ENCODE measurements at places on chromosomes 6 and 20. TPM values are rescaled to one million over a fixed set of nuclear protein-coding genes. Genes with fewer than 3 reads are reported as not detected.

Gene HLA-DRB1
- 12.5 TPM for total RNA-seq

Gene IGF2R
- 107 TPM for total RNA-seq

Gene PLN
- not detected for total RNA-seq

Gene DACT2
- total RNA-seq, result 44.0 TPM

Gene DEFB132
- total RNA-seq, result not detected

Gene EYA4
- 0.26 TPM for total RNA-seq

Gene BRD2
- 233 TPM for total RNA-seq

Gene CRISP2
- total RNA-seq, result 0.34 TPM

Gene HLA-DQA1
- total RNA-seq, result not detected

Gene SLC35F1
- 12.8 TPM for total RNA-seq

Gene EEF1A2
- 19.5 TPM for total RNA-seq

Gene DEFB129
- total RNA-seq, result not detected

Gene LY6G6C
- 0.29 TPM for total RNA-seq

Gene LIME1
- total RNA-seq, result 7.8 TPM

Gene EPHA7
- 3.3 TPM for total RNA-seq

DNA sequence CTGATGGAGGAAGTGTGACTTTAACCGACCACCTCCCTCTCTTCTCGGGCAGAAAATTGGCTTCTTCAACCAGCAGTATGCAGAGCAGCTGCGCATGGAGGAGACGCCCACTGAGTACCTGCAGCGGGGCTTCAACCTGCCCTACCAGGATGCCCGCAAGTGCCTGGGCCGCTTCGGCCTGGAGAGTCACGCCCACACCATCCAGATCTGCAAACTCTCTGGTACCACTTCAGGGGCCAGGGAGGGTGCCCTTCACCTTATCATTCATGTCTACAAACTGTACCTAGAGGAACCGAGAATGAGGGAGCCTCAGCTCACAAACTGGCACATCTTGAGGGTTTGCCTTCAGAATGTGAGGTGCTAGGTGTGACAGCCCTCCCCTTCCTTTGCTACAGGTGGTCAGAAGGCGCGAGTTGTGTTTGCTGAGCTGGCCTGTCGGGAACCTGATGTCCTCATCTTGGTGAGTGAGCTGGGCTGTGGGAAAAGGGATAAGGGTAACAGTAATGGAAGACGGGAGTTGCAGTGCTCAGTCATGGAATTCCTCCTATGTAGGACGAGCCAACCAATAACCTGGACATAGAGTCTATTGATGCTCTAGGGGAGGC is 18.6 kb downstream of the ABCF1 start:
- DNase-seq, result no peak

- DNase-seq, result peak; percentile 87
Measured at GRCh38 chr6:56954403-56955170, at the start of gene BEND6. BEND6 (plus strand) TSS chr6:56955107; CDS start chr6:56981811, 26,704 bp downstream.

DNA sequence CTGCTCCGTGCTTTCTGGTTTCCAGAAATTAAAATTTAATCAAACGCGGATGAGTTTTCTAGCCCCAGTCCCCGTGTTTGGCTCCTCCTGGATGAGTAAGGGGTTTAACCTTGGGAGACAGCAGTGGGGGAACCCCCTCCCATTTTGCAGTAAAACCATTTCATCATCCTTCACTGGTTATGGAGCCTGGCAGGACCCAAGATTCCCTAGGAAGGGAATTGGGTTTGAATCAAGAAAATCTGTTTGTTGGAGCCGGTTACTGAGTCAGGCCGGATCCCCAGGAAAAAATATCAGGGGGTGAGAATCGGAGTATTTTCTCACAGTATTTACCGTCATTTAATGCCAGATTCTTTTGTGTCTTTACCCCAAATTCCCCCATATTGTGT is 754 bp downstream of the YWHAB start:
- no peak for DNase-seq

DNA sequence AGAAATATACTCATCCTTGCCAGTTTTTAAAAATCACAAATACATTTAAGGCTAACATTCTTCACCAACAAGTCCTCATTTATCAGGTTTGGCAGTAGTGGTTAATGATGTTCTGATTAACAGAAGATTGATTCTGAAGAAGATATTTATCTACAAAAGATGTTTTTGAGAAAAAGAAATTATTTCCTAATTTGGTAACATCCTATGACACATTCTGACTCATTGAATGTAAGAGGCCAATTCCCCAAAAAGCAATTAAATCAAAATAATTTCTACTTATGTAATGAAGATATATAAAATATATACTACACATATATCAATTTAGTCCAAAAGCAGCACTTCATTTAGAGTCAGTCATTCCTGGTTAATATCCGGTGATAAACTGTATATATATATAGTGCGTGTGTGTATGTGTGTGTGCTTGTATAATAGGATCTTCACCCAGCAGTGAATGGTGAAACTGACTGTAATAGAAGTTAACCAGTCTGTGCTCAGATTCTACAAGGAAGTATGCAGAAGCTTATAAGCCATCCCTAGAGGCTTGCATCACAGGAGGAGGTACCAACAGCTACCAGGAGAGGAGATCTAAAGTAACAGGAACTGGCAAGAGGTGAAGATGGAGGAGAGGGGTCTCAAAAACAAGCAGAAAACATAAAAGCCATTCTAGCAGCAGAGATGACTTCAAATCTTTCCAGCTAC is 82.9 kb upstream of the MARCKS start:
- no peak for DNase-seq

- no peak for DNase-seq
Measured at GRCh38 chr6:119526561-119527230, 177.1 kb upstream of the MAN1A1 start.

- no peak for DNase-seq
Measured at GRCh38 chr20:45325371-45325770, 17.3 kb upstream of the MATN4 start.

- peak; percentile 46 for DNase-seq
Measured at GRCh38 chr20:50029697-50030461, 47.1 kb downstream of the SNAI1 start.

- DNase-seq, result peak; percentile 50
Measured at GRCh38 chr6:7147051-7147671, 39.4 kb downstream of the RREB1 start.

GRCh38 chr6:100504786-100505737 is 40.3 kb upstream of the SIM1 start:
- peak; percentile 55 for DNase-seq

- no peak for DNase-seq
Measured at GRCh38 chr6:40338306-40338705, 248.9 kb downstream of the LRFN2 start.

DNA sequence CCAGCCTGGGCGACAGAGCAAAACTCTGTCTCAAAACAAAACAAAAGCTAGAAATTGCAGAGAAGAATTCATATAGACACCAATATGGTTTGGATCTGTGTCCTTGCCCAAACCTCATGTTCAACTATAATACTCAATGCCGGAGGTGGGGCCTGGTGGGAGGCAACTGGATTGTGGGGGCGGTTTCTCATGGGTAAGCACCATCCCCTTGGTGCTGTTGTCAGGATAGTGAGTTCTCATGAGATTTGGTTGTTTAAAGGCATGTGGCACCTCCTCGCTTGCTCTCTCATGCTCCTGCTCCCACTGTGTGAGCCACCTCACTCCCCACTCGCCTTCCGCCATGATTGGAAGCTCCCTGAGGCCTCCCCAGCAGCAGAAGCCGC is 15.2 kb downstream of the NINL start:
- no peak for DNase-seq

- DNase-seq, result no peak
Measured at GRCh38 chr6:154448448-154449096, 61.9 kb downstream of the CNKSR3 start.

- DNase-seq, result no peak
Measured at GRCh38 chr6:152909241-152909640, 73.6 kb downstream of the FBXO5 start.

DNA sequence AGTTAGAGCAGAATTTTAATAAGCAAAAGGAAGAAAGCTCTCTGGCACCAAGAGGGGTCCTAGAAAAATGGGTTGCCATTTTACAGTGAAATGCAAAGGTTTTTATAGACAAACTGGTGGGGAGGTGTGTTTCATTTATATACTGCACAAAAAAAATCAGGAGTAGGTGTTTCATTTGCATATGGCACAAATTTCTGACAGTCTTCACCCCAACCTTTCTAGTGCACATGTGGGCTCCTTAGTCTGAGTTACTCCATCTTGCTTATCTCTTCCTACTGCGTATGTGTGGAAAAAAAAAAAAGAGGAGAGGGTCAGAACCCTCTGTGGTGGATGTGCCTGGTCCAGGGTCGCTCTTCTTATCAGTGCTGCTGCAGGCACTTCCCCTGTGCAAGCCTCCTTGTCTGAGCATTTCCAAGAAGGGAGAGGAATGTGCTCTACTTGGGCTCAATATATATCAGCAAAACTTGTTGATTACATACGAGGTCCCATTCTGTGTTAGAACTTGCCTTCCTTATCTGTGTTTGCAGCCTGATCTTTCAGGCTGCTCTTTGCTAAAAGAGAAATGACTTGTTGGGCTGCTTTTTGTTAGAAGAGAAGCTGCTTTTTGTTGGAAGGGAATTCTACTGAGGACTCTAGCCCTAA is 59.0 kb upstream of the MRAP2 start:
- no peak for DNase-seq

- peak; percentile 94 for DNase-seq
Measured at GRCh38 chr6:27668442-27669294, 195.8 kb upstream of the ZNF184 start.

- peak; percentile 13 for DNase-seq
Measured at GRCh38 chr20:44011251-44011940, 96.7 kb downstream of the TOX2 start.

DNA sequence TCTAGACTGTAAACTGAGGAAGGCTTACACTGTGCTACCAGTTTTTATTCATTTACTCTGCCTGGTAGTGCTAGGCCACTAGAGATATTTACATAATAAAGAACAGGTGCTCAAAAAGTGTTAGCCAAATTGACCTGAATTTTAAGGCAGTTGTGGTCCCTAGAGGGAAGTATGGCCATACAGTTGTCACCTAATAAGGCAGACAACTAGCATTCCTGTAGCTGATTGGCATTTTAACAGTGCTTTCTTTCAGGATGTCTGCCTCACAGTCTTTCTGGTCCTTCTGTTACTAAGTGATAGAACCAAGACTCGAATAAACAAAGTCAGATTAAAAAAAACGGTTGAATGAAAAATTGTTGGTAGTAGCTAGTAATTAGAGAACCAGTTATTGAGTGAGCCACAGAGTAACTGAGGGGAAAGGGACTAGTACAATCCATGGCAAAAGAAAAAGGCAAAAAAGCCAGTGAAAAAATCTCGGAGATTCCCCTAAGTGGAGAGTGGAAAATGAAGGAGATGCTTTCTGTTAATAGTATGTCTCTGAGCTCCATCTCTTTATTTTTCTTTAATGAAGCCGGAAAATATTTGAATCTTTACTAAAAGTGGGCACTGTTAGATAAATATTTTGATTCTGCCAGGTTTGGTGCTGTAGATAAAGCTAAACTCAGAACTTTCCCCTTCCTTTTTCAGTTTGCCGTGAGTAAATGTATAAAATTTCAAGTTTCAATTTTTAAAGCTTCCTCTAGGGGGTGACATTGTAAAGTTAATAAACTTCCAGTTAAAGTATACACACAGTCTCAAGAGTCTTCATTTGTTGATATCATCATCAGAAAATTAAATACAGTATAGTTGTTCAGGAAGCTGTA is 9.1 kb downstream of the VTA1 start:
- DNase-seq, result peak; percentile 45

- DNase-seq, result no peak
Measured at GRCh38 chr20:12255461-12255970, 337.8 kb downstream of the BTBD3 start.

DNA sequence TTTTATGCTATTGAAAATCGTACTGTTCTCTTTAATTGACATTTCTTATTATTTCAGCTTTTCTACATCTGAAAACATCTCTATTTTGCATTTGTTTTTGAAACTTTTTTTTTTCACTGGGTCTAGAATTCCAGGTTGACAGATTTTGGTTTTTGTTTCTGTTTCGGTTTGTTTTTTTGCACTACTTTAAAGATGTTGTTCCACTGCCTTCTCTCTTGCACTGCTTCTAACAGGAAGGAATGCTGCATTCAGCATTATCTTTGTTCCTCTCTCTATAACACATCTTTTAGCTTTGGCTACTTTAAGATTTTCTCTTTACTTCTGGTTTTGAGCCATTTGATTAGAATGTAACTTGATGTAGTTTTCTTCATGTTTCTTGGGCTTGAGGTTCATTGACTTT is 20.1 kb upstream of the SLC17A1 start:
- no peak for DNase-seq

DNA sequence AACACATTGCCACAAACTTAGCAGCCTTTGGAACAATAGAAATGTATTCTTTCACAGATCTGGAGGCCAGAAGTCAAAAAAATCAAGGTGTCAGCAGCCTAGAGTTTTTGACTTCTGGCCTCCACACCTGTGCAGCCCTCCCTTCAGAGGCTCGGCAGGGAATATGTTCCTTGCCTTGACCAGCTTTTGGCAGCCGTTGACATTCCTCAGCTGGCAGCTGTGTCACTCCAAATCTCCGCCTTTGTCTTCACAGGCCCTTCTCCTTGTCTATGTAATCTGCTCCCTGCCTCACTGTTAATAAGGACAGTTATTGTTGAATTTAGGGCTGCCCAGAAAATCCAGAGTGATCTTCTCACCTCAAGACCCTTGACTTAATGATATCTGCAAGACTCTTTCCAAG is 17.2 kb upstream of the AHI1 start:
- DNase-seq, result peak; percentile 59

- DNase-seq, result no peak
Measured at GRCh38 chr20:14859627-14860026, 522.2 kb upstream of the FLRT3 start.

- peak; percentile 65 for DNase-seq
Measured at GRCh38 chr6:144582939-144583613, 297.9 kb downstream of the UTRN start.

GRCh38 chr6:150690681-150691080 is 91.0 kb downstream of the PLEKHG1 start:
- no peak for DNase-seq

DNA sequence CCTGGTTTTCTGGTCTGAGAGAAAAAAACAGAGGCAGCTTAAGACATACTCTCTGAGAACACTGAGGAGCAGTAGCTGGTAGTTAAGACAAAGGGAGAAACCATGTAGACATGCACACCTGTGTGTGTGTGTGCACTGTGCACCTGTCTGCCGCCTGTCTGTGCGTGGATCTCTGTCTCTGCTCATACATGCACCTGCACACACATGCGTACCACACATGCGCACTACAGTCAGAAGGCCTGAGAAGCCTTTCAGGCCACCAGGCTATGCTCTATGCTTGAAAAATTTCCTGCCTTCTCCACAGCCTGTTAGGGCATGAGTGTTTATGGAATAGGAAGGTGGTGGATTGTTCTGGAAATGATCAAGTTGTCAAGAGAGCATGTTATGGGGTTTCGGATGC is 103.5 kb downstream of the CDH4 start:
- no peak for DNase-seq

DNA sequence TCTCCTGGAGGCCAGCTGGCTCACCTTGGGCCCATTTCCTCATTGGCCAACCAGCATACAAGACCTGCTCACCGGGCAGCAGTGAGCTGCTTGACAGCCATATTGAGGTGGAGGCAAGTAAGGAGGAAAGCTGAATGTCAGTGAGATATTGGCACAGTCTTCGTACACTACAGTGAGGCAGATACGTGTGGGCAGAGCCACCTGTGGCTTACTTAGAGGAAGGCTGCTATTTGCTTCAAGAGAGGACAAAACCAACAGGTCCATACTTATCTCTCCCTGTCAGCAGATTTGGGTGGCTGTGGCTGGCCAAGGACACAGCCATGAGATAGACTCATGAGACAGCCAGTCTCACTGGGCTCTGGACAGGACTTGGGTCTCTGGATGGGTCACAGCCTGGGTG is 15.1 kb upstream of the MCM3 start:
- no peak for DNase-seq
